ENCODE measurements at places on chromosomes 5 and 9.

DNA sequence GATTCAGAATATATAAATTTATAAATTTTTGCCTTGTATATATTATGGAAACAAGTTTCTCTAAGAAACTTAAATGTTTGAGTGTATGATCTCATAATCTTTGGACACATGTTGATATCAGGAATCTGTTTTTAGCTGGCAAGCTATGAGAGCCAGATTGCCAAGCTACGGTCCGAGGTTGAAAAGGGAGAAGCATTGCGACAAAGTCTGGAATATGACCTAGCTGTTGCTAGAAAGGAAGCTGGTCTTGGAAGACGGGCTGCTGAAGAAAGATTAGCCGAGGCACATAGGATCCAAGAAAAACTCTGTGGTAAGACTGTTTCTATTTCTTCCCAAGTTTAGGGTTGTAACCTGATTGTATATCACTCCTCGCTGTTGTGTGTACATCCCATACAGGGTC lies 25.9 kb downstream of the CCDC171 start:
- no peak for DNase-seq

DNA sequence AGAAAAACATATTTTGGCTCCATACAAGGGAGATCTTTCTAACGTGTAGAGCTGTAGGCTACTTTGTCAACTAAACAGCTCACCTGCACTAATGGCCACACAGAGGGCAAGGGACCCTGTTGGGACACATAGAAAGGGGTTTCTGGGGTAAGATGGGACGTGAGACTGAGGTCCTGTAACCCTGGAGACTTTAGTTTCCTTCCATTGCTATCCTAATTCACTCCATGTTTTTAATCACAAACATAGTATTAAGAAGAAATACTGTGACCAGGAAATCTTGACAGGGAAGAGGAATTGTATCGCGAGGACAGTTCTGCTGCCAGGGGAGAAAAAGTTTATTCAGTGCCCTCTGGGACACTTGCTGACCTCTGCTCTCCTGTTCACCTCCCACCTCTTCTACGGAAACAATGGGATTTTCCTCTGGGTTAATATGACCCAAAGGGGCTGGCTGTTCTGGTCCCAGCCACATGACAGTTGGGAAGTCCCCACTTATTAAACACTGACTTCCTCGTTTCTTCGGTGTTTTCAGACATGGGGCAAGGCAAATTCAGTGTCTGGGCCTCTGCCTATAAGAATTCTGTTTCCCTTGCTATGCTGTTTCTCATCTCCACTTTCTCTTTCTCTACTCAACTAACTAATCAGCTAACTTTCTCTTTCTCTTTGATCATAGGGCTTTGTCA lies 106.9 kb upstream of the SEMA6A start:
- no peak for DNase-seq

- DNase-seq, result no peak
Observed at GRCh38 chr9:131483319-131484050, 19.2 kb upstream of the POMT1 start.

- no peak for DNase-seq
Observed at GRCh38 chr5:36629729-36630128, 23.3 kb downstream of the SLC1A3 start.

GRCh38 chr9:115628426-115628825 lies 510.5 kb upstream of the TNC start:
- no peak for DNase-seq

DNA sequence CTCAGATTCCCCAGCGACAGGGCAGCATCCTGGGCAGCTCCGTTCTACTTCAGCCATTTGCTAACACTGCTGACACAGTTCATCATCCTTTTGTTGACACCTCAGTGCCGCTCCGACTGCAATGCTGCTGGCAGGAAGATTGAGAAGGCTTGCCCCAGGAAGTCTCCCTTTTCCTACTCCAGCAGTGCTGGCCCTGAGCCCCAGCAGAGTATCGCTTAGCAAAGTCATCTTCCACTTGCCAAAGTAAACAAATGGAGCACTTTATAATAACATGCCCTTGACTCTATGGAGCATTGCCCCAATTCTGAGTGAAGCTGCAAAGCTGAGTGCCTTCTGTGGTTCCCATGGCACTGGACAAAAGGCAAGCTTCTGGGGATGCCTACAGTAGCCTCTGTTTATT lies 32.2 kb downstream of the PRLR start:
- DNase-seq, result no peak

- DNase-seq, result no peak
Observed at GRCh38 chr5:138541511-138542179, 1.4 kb downstream of the ETF1 start.

GRCh38 chr5:79077680-79078365 lies 8.3 kb downstream of the BHMT2 start:
- no peak for DNase-seq

GRCh38 chr9:73906671-73907070 lies 590.5 kb upstream of the RORB start:
- DNase-seq, result no peak

DNA sequence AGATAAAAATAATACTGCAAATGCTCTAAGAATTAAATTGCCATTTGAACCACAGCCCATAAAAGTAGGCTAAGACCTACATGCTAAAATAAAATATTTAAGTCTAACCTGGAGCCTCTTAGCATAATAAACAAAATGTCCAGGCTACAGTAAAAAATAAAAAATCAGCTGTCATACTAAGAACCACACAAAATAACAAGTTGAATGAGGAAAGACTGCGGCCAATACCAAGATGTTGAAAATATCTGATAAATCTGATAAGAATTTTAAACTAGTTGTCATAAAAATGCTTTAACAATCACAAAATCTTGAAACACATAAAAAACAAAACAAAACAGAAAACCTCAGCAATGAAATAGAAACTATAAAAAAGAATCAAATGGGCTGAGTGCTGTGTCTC lies 336.9 kb upstream of the MSX2 start:
- no peak for DNase-seq

DNA sequence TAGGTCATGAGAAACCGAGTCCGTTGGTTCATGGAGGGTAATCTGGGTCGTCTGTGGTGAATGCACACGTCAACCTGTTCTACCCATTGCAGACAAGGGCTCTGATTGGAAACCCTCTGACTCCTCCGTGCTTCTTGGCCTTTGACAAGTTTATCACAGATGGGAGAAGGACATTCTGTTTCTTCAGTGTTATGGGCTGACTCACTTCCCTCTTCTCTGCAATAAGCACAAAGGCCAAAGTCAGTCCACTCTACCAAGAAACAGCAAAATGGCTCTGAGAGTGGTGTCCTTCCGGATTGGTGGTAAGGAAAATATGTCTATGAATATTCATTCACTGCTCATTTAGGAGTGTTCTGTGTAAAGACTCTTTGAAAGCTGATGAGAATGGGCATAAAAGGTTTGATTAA lies 89.3 kb downstream of the FEM1C start:
- no peak for DNase-seq

GRCh38 chr5:1324301-1324700 lies 20.6 kb downstream of the CLPTM1L start:
- DNase-seq, result peak; percentile 36

DNA sequence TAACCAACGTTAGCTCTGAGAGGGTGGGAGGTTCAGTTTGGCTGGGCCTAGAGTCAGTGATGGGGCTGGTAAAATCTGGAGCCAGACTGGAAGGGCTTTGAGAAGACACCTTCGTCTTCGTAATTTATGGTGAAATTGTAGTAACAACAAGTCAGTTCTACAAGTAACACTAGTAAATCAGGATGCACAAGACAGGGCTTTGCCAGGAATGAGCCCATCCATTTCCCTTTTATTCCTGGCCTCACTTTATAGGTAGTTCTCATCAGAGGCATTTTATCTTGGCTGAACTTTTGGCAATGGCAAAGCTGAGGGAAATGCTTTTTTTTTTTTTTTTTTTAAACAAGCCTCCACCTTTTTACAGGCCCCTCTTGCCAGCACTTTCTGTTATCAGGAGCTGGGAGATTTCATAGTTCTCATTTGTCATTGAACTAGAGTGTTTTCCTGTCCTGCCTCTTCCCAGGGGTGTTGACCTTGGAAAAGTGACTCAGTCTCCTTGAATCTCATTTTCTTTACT lies 110.5 kb upstream of the KLF4 start:
- DNase-seq, result no peak

DNA sequence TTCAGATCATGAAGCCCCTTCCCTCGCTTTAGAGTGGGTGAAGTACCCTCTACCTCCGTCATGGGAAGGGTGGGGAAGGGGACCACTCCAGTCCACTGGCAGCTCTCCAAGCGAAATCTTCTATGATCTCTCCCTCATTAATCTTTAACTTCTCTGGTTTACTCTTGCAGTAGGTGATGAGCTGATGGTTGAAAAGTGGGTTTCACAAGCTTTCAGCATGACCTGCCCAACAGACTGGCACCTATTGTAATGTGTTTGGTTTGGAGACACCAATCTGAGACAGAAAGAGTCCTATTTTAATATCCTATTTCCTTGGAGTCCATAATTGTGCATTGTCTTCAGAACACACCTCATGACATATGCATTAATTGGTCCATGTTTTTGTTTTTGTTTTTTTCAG lies 70.8 kb upstream of the TGFBR1 start:
- no peak for DNase-seq

GRCh38 chr5:68084396-68084795 lies 131.2 kb upstream of the PIK3R1 start:
- DNase-seq, result no peak
